Breast epithelium (tissue), 4 donors: ENCODE measurements at places on chromosomes 3 and 15.

DNA sequence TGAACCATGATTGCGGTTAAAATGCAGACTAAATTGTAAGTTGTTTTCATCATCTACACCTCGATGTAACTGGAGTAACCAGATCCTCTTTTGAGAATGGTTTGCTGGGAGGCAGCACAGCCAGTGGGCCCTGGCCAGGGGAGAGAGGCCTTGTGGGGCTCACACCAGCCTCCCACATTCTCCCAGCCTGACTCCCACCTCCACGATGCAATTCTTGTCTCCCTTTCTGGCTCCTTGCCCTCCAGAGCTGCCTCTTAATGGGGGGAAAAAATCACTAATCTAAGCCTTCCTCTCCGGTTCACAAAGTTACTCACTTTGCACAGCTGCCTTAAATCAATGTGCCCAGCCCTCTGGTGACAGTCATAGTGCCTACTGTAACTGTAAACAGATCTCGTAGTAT lies 17.9 kb upstream of the PAQR5 start:
- DNase-seq: no peak

GRCh38 chr3:171622126-171622525 lies 161.9 kb upstream of the TNIK start:
- DNase-seq: no peak

DNA sequence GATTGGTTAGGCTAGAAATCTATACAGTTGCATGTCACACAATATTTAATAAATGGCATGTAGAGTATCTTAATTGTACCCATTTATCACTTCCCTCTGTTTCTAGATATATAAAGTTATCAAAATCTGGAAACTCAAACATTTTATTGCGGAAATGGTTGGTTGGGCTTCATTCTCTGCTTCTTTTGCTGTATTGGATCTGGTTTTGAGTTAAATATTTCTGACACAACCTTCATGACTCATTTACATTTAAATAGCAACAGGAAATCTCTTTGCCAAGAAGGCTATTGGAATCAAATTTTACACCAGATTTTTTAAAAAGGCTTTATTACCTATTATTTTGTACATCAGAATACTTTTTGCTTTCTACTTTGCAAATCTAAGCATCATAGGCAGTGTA lies 153.8 kb downstream of the EBLN2 start:
- no peak for DNase-seq

GRCh38 chr15:70447928-70448698 lies 315.2 kb downstream of the UACA start:
- no peak for DNase-seq

DNA sequence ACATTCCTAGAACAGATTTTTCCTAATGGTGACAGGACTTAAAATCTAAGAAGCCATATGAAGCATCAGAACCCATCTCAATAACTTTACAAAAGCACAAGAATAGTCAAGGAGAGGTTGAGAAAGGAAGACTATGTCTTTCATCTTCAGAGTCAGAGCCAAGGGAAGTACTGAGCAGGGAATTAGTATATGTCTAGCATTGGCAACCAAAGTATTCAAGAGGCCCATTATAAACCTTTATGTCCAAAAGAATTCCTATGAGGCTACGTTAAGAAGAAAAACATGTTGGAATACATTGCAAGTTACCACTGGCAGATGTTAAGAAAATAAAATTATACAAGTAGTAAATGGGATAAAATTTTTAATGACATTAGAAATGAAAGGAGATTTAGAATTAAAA lies 150.5 kb downstream of the MAGI1 start:
- no peak for DNase-seq

GRCh38 chr3:18258492-18258891 lies 166.6 kb downstream of the SATB1 start:
- DNase-seq: no peak

GRCh38 chr3:58032186-58032585 lies 24.0 kb downstream of the FLNB start:
- no peak for DNase-seq

DNA sequence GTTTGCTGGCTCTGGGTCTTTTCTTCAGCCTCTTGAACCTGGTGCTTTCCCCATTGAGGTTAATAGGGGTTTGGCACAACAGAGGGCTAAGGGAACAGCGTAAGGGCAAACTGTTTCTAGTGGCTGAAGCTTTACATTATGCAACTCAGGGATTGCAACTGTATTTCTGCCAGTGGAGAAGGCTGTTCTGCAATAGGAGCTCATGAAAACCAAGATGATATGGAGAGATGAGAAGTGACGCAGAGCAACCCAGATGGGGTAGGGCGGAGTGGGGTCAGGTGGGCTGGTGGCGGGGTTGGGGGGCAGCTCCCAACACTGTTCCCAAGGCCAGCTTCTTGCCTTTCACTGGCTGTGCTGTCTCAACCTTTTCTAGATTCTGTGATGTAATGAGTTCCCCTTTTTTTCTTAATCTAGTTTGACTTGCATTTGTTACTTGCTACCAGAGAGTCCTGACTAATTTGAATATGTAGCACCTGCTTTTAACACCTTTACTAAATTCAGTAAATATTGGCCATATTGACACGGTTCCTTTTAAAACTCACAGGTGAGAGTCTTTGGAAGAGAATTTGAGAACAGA lies 7.2 kb downstream of the GXYLT2 start:
- DNase-seq: no peak
